ENCODE measurements at places on chromosomes 5 and 9.

- DNase-seq, result no peak
Measured at GRCh38 chr5:270340-270739, 1.1 kb upstream of the PDCD6 start.

GRCh38 chr5:134271059-134271458 is 45.2 kb upstream of the PPP2CA start:
- DNase-seq, result no peak

DNA sequence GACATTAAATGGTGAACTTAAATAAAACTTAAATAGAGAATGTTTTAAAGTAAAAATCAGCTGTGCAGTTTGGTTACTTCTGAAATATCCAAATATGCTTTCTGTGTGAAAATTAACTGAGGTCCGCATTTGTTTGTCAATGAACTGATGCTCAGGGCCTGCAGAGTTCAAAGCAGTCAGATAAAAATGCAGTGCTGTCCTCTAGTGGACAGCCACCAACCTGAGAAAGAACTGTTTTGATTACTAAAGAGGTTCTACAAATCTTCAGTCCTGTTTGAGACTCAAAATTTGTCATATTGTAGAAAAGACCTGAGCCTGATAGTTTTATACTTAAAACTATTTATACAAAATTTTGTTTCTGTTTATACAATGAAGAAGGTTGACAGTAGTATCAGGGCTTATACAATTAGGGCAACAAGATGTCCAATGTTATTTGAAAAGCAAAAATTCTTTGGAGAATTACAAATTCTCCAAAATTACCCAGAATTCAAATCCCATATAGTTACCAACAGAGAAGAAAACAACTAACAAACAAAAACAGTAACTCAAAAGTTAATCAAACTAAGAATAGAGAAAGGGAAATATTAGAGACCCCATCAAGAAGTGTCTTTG is 232.3 kb upstream of the TBCA start:
- no peak for DNase-seq

GRCh38 chr5:134964359-134965270 is 3.1 kb upstream of the CATSPER3 start:
- no peak for DNase-seq

DNA sequence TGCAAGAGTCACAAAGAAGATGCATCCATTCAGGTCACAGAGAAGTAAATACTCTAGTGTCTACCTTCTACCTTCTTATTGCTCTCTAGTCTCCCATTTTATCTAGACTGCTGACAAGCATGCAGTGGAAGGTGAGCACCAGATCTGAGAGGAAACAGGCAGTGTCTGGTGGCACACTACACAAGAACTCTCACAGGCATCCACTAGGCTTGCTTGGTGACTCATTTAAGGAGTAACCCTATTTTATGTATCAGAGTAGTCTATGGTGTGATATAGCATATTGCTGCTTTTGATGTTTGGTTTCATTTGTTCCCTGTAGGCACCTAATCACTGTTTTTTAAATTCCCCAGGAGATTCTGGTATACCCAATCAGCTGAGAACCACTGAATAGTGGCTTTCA is 1.6 kb upstream of the THBS4 start:
- no peak for DNase-seq

- no peak for DNase-seq
Measured at GRCh38 chr9:83981126-83981871, 694 bp downstream of the RMI1 start.

DNA sequence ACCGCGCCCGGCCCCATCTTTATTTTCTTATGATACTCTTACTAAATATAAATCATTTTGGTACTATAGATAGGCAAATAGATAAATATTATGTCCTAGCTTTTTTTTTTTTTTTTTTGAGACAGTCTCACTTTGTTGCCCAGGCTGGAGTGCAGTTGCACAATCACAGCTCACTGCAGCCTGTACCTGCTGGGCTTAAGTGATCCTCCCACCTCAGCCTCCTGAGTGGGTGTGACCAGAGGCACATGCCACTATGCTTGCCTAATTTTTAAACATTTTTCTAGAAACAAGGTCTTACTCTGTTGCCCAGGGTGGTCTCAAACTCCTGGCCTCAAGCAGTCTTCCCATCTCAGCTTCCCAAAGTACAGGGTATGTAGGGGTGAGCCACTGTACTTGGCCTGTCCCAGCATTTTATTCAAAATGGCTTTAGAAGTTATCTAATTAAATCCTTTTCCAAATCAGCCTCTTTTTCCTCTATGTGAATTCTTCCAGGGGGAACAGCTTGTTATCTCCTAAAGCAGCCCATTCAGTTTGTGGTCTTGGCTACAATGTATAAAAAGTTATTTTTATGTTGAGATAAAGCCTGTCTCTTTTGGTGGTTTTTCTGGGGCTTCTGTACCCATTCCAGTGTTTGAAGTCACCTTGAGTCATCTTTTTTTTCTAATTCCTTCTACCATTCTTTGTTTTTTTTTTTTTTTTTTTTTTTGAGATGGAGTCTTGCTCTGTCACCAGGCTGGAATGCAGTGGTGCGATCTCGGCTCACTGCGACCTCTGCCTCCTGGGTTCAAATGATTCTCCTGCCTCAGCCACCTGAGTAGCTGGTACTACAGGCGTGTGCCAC is 12.1 kb downstream of the MELK start:
- DNase-seq, result no peak

DNA sequence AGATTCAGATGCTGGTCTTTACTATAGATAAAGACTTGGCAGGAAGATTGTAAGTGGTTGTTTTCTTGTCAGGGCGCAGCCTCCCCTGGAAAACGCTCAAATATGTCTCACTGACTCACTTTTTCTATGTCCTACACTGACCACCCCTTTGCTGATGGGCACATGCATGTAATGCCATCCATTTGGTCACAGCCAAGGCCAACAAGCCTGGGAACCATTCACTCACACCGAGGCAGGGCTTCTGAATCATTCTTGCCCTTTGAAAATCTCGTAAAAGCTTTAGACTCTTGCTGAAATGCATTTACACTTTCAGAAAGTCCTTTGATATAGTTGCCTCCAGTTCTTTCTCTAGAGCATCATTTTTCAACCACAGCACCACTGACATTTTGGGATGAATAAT is 249.4 kb downstream of the ACTL7B start:
- DNase-seq, result no peak
